ENCODE measurements at places on chromosomes 6 and 20.

- no peak for DNase-seq
Measured at GRCh38 chr6:143564484-143565017, 53.0 kb upstream of the FUCA2 start.

GRCh38 chr20:3786665-3787323 lies at the start of gene CENPB:
Gene CENPB (minus strand): TSS chr20:3786740. CDS start chr20:3786483, 257 bp downstream.
- peak; percentile 77 for DNase-seq

- DNase-seq = no peak
Measured at GRCh38 chr6:32995448-32995847, 13.9 kb downstream of the HLA-DOA start.

GRCh38 chr6:4511641-4512020 lies 264.6 kb upstream of the CDYL start:
- no peak for DNase-seq

GRCh38 chr20:51059862-51060261 lies 37.0 kb upstream of the KCNG1 start:
- DNase-seq = no peak

All from stimulated activated CD8-positive, alpha-beta memory T cell treated with anti-CD3 and anti-CD28 coated beads, Interleukin-15, amount 100 ng/mL, for 1 hour (primary cell).